ENCODE measurements at places on chromosomes 11 and 22.

- DNase-seq = no peak
Measured at GRCh38 chr22:45877036-45877380, 100.0 kb downstream of the WNT7B start.

DNA sequence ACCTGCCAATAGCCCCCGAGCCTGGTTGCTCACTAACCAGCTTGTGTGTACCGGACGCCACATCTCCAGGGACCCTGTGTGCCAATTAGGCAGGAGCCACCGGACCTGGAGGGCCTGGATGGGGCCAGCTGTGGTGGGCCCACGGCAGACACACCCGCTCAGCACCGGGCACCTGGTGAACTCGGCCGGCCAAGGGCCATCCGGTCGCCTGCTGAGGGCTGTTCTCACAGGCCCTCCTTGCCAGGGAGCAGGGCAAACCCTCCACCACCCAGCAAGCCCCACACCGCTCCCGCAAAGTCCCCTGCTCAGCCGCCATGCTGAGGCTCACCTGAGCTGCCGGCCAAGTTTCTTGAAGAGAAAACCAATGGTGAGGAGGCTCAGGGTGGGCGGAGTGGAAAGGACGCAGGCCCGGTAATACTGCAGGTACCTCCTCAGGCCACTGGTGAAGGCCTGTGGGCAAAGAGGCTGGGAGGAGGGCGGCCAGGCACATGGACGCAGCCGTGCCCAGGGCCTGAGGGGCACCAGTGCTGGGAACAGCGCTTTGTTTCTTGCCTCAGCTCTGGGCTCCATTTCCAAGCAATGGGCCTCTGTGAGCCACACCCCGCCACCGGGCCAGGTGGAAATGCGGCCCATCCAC, 17.1 kb downstream of the TUBGCP6 start:
- DNase-seq = no peak

DNA sequence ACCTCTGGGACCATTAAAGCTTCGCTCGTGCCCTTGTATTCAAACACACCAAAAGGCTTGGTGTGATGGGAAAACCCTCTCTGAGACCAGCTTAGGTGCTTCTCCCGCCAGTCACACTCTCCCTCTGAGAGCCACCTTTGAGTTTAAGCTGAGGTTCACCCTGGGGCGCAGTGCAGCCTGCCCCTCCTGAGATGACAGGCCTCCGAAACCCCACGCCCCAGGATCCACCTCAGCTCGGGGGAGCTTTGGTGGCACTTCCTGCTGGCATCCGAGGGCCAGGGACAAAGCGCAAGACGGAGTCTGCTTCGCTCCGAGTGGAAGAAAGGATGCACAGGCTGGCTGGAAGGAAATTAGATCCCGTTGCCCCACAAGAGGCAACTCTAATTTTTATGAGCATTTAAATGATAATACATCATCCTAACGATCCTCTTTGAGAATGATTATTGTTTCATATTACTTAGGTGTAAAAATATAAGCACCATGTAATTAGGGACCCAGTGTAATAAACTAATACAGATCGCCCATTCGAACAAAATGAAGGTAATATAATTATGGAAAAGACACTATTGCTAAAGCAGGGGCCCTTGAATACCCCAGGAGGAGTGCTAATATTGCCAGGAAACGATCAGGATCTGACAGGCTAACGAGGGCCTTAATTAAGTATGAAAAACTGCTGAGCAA, 134.7 kb downstream of the CEP164 start:
- no peak for DNase-seq

GRCh38 chr11:30522536-30523243, 63.5 kb downstream of the MPPED2 start:
- no peak for DNase-seq

- no peak for DNase-seq
Measured at GRCh38 chr22:39381930-39382329, 17.6 kb upstream of the TAB1 start.

DNA sequence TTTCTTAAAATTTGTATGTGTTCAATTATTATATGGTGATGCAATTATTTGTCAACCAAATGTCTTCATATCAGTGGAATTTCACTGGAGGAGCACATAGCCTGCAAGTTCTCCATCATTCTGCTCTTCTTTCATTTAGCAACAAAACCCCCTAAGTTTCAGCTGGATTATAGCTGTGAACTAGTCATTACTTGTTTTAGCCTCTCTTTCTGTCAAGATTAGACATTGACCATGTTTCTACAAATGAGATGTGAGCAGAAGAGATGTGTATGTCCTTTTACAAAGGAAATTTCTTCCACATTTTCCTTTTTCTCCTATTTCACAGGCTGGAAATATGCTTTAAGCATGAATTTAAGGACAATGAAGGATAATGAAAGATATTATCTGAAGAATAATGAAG, 9.2 kb upstream of the NOX4 start:
- DNase-seq = no peak

DNA sequence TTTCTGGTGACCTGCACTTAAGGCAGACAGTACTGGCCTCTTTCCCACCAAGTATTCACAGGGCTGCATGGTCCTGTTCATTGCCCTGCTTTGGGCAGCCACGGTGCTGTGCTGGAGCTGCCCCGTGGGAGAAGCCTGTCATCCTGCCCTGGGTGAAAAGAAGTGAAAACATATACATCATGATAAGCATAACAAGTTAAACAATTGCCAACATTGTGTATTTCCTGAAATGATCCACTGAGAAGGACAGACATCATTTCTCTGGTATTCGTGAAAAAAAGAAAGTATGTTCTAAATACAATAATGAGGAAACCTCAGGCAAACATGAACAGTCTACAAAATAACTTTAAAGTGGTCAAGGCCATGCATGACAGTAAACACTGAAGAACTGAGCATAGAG, 393.1 kb downstream of the TMEM135 start:
- DNase-seq = no peak

DNA sequence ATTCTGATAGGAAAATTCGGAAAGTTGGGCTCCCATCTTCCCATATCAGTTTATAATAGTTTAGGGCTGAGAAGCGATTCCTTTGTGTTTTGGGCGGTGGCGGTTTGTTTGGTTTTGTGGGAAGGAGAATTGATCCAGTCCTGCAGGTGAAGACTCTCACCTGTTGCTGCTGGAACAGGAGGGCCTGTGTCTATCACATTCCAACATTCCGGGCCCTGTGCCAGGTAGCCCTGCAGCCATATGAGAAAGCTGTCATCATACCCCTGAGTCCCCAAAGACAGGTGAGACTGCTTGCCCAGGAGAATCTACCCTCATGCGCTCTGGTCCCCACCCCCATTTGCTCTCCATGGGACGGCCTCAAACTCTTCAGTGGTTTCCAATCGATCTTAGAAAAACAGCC, 62.1 kb downstream of the TRAF6 start:
- DNase-seq = no peak

DNA sequence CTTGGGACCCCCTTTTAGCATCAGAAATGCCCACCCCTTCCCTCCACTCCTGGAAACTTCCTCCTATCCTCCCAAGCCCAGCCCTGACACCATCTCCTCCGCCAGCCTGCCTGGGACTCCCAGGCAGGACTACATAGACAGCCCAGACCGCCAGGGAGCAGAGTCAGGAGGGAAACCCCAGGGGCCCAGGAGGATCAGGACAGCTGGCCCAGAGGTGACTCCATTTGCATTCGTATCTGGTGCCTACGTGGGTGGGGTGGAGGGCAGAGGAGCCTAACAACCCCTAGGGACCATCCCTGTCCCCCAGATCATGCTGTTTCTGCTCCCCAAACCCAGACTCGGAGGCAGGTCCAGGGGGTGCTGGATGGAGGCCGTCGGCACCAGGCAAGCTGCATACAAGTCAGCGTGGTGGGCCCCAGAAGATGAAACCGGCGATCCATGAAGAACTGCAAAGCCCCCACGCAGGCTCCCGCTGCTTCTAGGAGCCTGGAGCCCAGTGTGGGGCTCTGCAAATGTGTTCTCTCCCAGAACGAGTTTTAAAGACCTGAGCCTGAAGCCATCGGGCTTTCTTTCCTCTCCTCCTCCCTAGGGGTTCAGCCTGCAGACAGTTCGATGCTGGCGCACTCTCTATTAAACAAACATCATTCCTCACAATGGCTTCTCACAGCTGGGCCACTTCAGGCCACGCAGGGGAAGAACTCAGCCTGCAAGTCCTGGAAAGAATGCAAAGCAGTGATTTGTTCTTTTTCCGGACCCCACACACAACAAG, 1506.8 kb downstream of the BRD1 start:
- no peak for DNase-seq

DNA sequence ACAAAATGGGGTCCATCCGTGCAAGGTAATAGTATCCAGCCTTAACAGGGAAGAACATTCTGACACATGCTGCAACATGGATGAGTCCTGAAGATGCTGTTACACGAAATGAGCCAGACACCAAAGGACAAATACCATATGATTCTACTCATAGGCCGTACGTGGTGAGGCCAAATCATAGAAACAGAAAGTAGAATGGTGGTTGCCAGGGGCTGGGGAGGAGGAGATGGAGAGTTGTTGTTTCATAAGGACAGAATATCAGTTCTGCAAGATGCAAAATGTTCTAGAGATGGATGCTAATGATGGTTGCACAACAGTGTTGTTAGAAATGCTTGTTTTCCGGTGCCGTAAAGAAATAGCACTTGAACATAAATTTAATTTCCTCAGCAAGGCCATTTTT, 2.6 kb downstream of the TBX10 start:
- DNase-seq = no peak

DNA sequence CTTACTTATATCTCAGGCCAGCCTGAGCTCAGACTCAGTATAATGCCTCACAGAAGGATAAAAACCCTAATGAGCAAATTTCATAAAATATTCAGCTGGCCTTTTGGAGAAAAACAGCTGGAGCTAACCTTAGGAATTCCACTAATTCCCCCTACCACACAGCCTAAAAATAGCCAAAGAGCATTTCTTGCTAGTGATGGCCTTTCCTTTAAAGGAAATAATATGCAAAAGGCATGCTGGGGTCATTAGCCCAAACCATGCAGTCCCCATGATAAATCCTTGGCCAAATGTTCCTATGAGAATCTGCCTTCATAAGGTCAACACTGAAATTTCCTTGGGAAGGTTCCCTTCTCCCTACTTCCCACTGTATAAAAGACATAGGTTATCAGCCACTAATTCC, 38.2 kb downstream of the SYTL2 start:
- DNase-seq = no peak

- no peak for DNase-seq
Measured at GRCh38 chr11:46345131-46345597, 2.1 kb upstream of the DGKZ start.

- DNase-seq = no peak
Measured at GRCh38 chr11:9109858-9110731, 18.7 kb upstream of the SCUBE2 start.

GRCh38 chr11:109731451-109731850, 309.5 kb downstream of the C11orf87 start:
- no peak for DNase-seq

- DNase-seq = no peak
Measured at GRCh38 chr11:114011443-114011842, 36.5 kb downstream of the HTR3A start.

DNA sequence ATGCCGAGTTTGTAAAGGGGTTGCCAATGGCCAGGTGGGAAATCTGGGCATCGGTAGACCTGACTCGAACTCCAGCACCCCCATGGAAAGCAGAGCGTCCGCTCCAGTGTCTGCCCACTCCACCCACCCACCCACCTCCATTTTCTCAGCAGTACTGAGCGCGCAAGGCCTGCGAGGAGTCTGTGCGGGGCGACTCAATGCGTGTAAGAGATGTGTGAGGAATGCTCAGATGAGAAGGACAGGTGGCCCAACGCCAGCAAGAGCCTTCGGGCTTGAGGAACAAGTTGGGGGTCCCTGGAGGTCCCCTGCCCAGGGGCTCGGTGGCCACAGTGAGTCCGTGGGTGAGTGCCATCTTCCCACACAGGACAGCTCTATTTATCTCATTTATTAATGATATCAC, 50.6 kb downstream of the CERK start:
- DNase-seq = no peak

- no peak for DNase-seq
Measured at GRCh38 chr11:123179586-123179985, 15.5 kb downstream of the CLMP start.

DNA sequence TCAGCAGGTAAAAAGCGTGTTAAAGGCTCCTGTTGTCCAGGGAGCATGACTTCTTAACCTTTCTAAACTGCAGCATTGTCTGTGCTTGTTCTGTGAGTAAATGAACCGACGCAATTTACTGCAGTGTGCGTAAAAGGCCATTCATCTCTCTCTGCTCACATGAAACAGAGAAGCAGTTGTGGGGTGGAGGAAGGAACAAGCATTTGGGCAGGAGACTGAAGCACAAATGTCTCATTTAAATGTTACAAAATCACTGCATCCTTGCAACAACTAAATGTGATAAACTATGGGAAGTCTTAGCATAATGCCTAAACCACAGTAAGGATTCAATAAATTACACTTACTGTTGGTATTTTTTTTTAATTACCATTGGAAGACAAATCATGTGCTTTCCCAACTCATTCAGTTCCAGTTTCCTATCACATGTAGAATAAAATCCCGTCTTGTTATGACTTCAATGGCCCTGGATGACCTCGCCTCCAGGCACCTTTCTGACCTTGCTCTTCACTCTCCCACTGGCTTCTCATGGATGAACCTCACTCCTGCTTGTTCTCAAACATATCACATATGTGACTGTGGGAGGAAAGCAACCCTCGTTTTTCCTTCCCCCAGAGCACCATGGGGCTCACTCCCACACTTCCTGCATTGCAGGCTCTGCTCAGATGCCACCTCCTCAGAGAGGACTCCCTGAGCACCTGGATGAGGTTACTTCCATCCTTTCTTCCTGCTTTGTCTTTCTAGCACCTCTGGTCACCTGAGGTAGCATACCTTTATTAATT, 21.6 kb upstream of the RFPL2 start:
- DNase-seq = no peak

DNA sequence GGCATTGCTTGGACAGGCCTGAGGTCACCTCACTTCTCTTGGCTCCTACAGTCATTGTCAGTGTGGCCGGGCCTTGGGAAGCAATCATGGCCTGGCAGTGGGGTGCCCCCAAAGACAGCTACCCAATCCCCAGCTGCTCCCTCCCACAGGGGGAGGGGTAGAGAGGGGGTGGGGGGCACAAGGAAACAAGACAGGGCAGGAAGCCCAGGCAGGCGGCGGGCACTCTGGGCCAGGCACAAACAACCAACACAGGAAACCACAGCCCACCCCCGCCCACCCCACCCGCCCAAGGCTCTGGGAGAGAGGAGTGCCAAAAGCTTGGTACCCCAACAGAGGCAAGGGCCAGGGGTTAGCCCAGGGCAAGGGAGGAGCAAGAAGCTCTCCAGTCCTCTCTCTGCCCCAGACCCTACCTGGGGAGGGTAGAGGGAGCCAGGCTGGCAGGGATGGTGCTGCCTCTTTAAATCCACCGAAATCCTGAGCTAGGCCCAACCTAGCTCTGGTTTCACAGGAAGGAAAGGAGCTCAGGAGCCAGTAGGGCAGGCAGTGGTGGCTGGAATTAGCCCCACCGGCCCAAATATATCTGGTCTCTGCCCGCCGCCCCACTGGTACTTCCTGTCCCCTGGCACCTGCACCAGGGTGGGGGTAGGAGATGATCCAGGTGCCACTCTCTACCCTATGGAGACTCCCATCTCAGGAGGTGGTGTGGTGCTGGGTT, 12.2 kb downstream of the BCL9L start:
- DNase-seq = no peak

- no peak for DNase-seq
Measured at GRCh38 chr22:38314933-38315822, 2.1 kb downstream of the CSNK1E start.

Data from activated CD8-positive, alpha-beta T cell treated with anti-CD3 and anti-CD28 coated beads, Interleukin-2, amount 10 ng/mL, durations not matched to agents 7 days and 5 days (primary cell).